Left colon (tissue), 2 donors: ENCODE measurements at places on chromosomes 4 and X. TPM values are rescaled to one million over a fixed set of nuclear protein-coding genes. Genes with fewer than 3 reads are reported as not detected.

The MAGEA1 gene
- total RNA-seq: not detected

DNA sequence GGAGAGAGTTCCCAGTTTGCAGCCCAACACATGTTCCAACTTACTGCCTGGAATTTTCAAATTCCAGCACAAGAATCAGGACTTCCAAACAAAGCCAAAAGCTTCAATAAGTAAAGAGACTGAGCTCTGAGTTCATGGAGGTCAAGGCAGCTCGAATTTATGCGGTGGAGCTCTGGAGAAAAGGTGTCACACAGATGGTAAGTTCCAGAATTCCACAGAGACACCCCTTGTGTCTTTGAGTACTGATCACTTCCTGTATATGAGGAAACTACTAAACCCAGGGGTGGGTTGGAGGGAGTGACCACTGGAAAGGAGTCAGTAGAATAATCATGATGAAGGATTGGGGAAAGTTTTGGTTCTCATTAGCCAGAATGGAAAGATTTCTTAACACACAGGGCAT is 118.5 kb upstream of the GUCY1A1 start:
- DNase-seq: no peak

The KLB gene
- total RNA-seq: 0.64 TPM

The ATOH1 gene
- 73.2 TPM for total RNA-seq

The OPRPN gene
- not detected for total RNA-seq

GRCh38 chr4:55568905-55569504 is 22.3 kb upstream of the CLOCK start:
- DNase-seq: no peak
